CD4-positive, alpha-beta T cell treated with Interleukin-12 subunit alpha and Interleukin-12 subunit beta, for 1 hour (primary cell): ENCODE measurements at places on chromosomes 12 and 14.

GRCh38 chr12:18799561-18799960, 61.6 kb downstream of the CAPZA3 start:
- DNase-seq: no peak

DNA sequence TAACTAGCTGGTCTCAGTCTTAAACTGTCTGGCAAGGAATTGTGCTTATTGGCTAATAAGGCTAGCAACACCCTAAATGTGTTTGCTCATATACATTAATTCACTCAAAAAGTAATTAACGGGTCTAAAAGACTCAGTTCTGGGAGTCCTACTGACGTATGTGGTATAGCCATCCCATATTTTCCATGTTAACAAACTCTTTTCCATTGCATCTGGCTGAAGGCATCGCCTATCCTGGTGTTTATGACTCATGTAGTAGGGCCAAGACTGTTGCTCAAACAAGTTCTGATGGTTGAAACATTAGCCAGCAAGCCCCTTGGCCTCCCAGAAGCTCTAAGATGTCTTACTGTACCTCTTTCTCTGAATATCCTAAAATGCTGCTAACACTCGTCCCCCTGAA, 98.5 kb downstream of the PHLDA1 start:
- DNase-seq: no peak

GRCh38 chr12:82619644-82620043, 67.1 kb upstream of the TMTC2 start:
- DNase-seq: no peak

- DNase-seq: no peak
Observed at GRCh38 chr12:92860521-92860920, 68.6 kb downstream of the EEA1 start.

DNA sequence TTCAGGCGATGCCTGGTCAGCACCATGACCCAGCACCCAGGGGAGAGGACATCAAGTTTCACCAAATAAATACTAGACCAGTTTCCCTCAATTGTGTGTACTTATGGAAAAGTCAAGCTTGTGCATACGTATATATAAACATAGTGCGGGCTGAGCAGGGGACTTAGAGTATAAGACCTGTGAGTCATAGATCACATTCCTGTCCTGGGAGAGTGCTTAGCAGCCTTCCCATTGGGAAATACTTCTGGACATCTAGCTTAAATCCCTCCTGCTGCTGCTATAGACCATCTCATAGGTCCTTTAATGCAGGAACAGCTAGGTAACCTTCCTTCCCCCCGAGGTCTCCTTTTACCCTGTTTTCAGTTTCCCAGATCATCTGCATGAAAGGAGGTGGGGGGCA, 51.9 kb downstream of the PRMT8 start:
- no peak for DNase-seq

DNA sequence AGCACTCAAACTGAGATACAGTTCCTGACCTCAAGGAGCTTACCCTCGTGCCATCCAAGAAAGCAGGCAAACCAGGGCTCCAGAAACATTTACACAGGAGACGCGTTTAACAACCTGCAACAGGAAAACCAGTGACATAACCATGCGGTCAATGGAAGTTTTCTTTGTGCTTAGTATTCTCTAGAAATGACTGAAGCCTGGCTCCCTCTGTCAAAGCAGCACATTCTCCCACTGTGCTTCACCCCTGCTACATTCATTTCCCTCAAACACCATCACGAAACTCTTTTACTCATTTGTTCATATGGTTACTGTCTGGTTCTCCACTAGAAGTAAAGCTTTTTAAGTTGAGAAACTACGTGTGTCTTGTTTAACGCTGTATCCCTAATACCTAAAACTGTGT, 161.3 kb upstream of the CCND2 start:
- DNase-seq: no peak

- DNase-seq: no peak
Observed at GRCh38 chr14:95471476-95471875, 45.0 kb downstream of the SYNE3 start.

DNA sequence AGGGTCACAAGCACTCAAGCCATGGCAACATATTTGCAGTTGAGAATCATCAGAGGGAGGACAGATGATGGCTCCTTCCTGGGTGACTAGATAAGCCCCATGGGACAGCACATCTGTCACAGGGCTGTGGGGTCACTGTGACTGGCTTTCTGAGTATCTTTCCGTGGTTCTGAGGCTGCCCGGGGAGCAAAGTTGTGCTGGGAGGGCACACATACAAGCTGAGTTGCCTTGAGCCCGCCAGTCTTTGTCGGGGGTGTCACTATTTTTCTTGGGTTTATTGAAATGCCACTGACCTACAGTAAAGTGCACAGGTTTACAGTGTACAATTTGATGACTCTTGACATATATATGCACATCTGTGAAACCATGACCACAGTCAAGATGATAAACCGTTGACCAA, 17.2 kb upstream of the KIF26A start:
- DNase-seq: no peak

DNA sequence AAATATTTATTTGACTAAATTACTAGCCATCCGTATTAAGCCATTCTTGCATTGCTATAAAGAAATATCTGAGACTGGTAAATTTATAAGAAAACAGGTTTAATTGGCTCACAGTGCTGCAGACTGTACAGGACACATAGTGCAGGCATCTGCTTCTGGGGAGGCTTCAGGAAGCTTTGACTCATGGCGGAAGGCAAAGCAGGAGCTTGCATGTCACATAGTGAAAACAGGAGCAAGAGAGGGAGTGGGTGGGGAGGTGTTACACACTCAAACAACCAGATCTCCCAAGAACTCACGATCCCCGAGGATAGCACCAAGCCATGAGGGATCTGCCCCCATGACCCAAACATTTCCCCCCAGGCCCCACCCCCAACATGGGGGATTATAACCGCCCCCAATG, 26.7 kb upstream of the RAB21 start:
- DNase-seq: no peak
